RWPE1 (cell line): ENCODE measurements at places on chromosomes 16 and 17.
A peak's percentile ranks its signal among the peaks of the same experiment; 100 is the strongest.

- no peak for DNase-seq
These were observed 355 bp downstream of the TLE7 start for GRCh38 chr16:71441348-71442050.

- DNase-seq, result no peak
These were observed 26.5 kb downstream of the GNPTG start for GRCh38 chr16:1378087-1378803.

GRCh38 chr16:52781005-52781630 lies 234.2 kb upstream of the TOX3 start:
- no peak for DNase-seq

DNA sequence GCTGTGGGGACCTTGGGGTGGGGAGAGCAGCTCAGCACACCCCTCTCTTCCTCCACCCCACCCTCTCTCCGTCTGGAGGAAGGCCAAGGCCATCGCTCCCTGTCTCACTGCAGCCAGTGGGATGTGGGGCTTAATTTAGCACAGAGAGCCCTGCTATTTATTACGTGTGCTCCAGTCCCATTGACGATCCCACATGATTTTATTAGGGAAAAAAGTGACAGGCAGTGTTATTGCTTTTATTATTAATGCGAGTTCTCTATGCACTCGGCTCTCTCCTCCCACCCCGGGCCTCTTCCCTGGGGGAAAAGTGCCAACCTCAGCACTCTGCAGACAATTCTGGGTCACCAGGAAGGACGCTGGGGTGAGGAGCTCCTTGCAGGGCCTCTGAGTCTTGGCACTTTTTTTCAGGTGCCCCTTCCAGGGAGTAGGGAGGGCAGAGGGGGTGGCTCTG lies 57.3 kb downstream of the MGAT5B start:
- no peak for DNase-seq

DNA sequence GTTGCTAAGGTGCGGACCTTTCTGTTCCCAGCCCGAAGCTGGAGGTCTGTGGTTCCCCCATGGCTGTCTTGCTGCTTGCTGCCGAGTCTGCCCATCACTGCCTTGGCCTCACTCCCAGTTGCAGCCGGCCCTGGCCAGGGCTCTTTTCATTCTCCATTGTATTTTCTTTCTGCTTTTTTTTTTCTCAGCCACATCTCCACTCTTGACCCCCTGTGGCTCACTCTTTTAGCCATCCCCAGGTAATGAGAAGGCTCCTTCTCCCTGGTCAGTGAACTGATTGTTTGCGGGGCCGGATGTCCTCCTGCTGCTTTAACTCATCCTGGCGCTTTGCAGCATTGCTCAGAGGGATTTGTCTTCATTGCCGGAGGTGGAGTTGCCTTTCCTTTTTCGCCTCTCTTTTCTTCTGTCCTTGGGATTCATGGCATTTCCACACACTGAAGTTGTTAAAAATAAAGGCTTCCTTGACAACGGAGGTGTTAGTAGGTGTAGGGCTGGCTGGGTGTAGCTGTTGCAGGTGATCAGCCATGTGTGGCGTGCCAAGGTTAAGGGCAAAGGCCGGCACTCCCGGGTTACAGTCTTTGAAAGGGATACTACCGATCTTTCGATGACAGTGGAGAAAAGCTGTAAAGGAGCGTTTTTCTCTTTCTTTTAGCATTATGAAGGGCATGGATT lies 34.1 kb downstream of the MAP2K6 start:
- DNase-seq, result no peak

GRCh38 chr17:27495460-27495859 lies 39.2 kb downstream of the KSR1 start:
- no peak for DNase-seq

DNA sequence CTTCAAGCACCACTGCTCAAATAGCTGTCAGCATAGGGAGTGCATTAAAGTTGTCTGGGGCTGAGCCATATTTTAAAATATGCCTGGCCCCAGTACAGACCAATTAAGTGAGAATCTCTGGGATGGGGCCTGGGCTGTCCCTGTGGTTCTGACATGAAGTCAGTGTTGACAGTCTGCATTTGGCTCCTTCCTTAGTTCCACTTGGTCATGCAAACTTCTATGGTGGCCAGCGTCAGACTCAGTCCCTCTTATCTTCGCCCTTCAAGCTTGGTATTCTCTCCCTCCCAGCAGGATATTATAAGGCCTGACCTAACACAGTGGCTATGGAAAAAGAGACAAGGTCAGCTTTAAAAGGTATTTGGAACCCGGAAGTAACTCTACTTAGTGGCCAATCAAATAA lies 177.2 kb downstream of the PMP22 start:
- DNase-seq, result no peak

DNA sequence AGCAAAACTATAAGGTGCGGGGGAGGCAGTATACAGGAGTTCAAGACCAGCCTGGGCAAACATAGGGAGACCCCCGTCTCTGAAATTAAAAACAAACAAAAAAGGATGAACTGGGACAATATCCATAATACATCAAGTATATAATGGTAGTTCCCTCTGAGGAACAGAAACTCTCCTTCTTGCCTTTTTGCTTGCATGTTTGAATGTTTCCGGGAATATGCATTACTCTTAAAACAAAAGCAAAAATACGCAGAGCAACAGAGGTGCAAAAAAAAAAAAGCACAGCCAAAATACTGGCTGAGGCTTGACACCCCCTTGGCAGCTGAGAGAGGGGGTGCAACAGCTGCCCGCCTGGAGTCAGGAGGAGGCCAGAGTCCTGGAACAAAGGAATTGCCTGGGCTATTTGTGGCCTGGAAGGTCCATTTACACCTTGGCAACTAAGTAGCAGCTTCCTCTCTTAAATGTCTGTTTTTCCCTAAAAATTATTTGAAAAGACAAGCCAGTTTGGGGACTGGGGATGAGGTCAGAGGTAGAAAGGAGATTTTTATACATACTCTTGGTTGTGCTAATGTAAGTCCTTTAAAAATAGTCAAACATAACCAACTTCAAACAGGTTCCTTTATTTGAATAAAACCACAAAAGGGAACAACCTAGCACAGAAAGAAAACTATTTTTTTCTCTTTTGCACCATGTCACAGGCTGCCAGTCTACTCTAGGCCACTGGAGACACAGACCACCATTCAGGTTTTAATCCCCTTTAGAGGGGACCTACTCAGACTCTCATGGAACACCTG lies 19.5 kb downstream of the USP7 start:
- no peak for DNase-seq

GRCh38 chr17:64984851-64985521 lies 65.7 kb upstream of the LRRC37A3 start:
- no peak for DNase-seq

DNA sequence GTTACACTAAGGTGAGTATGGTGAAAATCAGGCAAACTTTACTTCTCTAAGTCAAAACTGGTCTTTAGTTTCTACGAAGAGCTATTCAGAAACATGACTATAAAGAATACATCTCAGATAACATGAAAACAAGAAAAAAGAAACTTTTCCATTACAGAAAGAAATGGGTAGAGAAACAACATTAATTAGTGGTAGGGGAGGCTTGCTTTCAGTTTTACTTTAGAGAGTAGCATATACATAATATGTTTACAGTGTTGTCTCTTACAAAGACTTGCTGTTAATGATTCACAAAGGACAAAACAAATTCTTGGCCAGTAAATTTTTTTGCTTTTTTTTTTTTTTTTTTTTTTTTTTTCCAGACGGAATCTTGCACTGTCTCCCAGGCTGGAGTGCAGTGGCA lies 34.2 kb downstream of the CRLF3 start:
- DNase-seq, result no peak

- DNase-seq, result no peak
These were observed 95.7 kb downstream of the STX8 start for GRCh38 chr17:9479964-9480363.

DNA sequence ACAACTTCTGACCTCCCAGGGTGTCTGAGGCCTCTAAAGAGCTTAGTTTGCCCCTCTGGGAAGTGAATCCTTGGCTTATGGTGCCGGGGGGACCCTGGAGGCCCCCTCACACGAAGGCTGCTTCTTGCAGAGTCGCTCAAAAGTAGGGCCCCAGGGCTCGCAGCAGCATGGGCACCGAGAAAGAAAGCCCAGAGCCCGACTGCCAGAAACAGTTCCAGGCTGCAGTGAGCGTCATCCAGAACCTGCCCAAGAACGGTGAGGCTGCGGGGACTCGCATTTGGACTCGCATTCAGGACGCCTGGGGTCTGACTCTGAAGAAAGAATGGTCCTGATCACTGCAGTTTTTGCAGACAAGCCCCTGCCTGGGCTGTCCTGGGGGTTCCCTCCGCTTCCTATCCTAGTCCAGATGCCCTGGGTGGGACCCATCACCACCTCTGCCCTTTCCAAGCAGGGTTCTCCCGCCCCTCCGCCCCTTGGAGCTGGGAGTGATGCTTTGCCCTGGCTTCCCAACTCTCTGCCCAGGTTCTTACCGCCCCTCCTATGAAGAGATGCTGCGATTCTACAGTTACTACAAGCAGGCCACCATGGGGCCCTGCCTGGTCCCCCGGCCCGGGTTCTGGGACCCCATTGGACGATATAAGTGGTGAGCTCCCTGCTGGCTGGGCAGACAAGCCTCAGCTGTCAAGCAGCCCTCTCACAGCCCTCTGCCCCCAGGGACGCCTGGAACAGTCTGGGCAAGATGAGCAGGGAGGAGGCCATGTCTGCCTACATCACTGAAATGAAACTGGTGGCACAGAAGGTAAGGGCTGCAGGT lies 698 bp downstream of the ACBD4 start:
- DNase-seq, result no peak

DNA sequence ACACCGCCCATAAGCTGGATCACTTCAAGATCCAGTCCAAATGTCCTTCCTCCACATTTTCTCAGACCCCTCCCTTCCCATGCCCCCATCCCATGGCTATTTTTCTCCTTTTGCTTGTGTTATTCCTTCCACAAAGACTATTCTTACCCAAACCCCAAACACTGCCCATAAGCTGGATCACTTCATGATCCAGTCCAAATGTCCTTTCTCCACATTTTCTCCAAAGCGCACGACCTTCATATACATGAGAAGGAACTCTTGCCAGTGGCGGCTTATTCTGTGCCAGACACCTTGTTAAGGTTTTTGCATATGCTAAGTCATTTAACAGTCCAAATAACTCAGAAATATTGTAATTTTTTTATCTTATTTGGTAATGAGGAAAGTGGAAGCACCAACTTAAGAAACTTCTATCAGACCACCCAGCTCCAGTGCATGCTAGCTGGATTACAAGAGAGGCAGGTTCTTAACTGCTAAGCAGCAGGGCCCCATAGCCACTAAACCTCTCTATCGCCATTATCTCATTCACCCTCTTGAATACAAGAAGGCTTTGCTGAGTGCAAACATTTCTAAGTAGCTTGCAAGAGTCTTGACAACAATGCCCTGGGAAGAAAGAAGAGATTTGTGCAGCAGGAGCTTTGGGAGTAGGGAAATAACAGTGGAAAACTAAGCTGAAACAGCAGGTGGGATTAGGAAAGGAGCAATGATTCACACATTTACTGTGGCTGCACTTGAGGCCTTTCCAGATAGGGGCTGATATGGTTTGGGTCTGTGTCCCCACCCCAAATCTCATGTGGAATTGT lies 428.2 kb upstream of the MAF start:
- DNase-seq, result no peak

- DNase-seq, result no peak
These were observed 932 bp upstream of the NFE2L1 start for GRCh38 chr17:48047113-48047740.

- DNase-seq, result no peak
These were observed 23.8 kb downstream of the RAP1GAP2 start for GRCh38 chr17:2819921-2820501.

GRCh38 chr17:64515419-64515818 lies 8.6 kb downstream of the CEP95 start:
- no peak for DNase-seq

DNA sequence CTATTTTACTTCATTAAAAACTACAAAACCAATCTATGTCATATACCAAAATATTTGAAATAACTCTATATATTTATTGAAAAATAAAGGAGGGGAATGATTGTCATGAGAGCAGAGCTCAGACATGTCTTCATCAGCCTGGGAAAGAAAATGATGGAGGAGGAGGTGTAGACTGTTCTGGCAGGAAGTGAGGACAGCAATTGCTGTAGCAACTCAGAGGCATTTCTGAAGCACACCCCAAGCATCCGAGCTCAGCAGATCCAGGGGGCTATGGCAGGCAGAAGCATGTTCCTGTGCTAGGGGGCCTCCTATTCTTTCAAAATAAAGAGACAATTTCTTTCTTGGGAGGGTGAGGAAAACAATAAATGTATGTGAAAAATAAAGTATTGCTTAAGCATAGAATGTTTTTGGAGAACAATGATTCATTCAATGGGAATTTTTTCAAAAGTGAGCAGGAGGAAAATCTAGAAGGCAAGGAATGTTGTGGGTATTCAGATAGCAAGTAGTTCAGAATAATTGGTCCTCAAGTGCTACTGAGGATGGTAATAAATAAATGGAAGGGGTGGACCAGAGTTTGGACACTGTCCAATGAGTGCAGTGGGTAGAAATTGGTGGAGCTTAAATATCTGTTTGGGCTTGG lies 383.4 kb downstream of the CDH11 start:
- DNase-seq, result peak; percentile 1

GRCh38 chr17:40437095-40437732 lies 6.0 kb upstream of the IGFBP4 start:
- DNase-seq, result no peak

DNA sequence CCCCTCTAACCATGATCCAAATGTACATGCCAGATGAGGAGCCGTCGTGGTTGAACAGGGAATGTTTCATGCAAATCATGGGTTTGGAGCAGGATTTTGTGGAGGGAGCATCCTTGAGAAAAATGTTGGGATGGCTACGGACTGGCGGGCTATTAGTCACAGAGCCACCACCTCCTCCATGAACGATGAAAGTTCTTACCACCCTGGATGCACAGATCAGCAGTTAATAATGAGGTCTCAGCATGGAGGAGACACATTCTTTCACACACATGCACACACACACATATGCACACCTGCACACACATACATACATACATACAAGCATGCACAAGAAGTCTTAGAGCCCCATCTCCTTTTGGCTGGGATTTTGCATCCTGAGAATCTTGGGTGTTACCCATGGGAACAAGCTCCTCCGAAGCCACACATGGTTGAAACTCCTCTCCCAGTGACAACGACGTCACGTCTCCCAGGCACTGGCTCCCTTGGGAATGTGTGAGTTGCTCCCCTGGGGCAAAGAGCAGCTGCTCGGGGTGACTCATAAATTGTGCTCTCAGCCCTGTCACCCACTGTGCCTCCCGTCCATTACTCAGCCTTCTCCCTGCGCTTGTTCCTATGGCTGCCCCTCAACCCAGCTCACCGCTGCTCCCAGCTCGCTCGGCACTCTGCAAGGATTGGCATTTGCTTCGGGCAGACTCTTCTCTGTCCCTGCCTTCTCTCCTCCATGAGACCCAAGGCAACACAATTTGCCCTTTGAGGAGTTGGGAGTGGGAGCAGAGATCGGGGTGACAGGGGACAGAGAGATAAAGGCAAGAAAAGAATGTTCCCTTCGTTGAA lies 344.6 kb downstream of the SOX9 start:
- peak; percentile 91 for DNase-seq

DNA sequence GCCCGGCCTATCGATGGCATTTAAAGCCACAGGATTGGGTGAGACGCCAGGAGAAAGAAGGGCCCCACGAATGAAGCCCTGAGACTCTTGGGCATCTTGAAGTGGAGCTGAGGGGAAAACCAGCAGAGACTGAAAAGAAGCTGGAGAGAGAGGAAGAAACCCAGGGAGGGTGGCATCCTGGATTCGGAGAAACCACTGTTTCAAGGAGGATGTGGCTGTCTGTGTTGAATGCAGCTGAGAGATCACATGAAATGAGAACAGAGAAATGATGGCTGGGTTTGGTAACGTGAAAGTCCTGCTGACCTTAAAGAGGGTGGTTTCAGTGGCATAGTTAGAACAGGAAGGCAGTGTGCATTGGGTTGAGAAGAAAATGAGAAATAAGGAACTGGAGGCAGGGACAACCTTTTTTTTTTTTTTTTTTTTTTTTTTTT lies 3.8 kb downstream of the TNFSF12 start:
- no peak for DNase-seq

- DNase-seq, result no peak
These were observed 30.0 kb upstream of the PRSS54 start for GRCh38 chr16:58324792-58325191.
